GM04504 (cell line): ENCODE measurements at places on chromosomes 13 and 19.

DNA sequence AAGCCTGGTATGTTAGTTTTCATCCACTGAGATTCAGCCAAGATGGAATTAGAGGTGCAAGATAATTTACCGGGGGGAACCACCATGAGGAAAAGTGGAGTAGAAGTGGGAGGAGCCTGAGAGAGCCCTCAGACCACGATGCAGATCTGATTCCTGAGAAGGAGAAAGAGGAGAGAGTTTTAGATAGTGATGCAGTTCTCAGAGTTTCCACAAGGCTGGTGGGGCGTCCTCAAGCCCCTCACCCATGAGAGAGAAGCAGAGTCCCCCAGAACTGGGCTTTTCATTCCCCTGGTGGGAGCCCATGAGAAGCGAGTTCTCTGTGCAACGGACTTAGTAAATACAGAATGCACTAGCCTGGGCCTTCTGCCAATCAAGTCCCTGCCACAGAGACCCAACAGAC, 18.1 kb downstream of the CEACAM5 start:
- no peak for DNase-seq

DNA sequence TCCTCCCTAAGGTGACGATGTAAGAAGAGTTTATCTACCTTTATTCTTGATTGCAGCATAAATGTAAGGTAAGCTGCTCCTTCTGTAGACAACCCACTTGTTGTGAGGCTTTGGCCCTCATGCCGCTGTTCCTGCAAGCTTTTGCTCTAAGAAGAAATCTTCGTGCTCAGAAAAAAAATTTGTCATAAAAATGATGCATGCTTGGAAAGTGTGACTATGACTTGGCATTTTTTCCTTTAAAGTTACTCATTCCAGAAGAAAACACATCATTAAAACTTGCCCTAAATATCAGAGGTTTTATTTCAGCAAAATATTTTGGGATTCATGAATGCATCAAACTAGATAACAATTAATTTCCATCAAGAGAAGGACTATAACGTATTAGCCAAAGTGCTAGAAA, 39.8 kb downstream of the KCTD12 start:
- no peak for DNase-seq

DNA sequence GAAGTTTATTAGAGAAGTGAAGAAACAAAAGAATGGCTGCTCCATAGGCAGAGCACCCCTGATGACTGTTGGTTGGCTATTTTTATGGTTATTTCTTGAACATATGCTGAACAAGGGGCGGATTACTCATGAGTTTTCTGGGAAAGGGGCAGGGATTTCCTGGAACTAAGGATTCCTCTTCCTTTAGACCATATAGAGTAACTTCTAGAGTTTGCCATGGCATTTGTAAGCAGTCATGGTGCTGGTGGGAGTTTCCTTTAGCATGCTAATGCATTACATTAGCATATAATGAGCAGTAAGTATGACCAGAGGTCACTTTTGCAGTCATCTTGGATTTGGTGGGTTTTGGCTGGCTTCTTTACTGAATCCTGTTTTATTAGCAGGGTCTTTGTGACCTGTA, 38.7 kb upstream of the PCDH8 start:
- DNase-seq = no peak

GRCh38 chr19:33404506-33405253, 31.2 kb downstream of the CEBPG start:
- DNase-seq = no peak

GRCh38 chr19:11685676-11686650, 52.8 kb downstream of the ZNF823 start:
- no peak for DNase-seq

DNA sequence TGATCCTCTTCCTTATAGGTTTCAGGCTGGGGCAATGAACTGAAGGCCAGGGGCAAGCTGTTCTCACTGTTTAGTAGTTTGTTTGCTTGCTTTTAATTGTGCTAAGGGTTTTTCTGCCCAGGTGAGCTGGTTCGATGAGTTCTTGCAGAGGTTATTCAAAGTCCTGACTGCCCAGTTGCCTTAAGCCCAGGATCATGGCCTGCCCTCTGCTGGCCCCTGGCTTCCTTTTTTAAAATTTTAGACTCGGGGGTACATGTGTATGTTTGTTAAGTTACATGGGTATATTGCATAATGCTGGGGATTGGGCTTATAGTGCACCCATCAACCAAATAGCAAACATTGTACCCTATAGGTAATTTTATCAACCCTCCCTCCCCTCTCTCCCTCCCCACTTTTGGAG, 65.7 kb downstream of the ZNF536 start:
- no peak for DNase-seq

DNA sequence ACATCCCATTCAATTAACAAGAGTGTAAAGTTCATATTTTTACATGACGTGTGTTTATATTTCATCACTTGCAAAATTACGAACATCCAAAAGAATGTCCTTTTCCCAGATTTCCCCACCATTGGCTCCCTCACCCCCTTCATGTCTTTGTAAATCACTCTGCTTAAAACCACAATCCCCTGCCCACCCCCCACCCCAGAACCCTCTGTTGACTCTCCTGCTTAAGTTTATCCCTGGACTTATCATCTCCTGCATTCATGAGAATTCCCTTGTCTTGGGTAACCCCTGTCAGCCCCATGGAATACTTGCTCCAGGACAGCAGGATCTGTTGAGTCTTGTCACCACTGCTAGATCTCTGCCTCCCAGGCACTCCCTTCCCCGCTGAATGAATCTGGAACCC, 109.9 kb downstream of the COL4A1 start:
- DNase-seq = no peak

- no peak for DNase-seq
Observed at GRCh38 chr13:71751073-71751472, 115.9 kb downstream of the DACH1 start.

DNA sequence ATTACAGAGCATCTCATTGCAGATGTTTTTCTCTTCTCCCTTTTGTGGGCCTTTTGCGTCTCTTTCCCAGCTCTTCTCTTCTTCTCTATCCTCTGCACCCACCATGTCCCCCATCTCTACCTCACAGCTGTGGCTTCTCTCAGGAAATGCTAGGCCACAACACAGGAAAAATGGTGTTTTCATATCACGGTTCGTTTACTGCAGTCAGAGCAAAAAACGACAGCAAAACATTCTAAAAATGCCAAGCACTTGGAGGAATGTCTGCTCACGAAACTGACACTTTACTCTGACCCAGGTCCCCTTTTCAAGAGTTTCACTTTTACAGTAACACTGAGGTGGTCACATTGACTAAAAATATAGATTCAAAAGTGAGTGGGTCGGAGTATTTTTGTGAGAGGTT, 152.2 kb downstream of the DCT start:
- DNase-seq = no peak

DNA sequence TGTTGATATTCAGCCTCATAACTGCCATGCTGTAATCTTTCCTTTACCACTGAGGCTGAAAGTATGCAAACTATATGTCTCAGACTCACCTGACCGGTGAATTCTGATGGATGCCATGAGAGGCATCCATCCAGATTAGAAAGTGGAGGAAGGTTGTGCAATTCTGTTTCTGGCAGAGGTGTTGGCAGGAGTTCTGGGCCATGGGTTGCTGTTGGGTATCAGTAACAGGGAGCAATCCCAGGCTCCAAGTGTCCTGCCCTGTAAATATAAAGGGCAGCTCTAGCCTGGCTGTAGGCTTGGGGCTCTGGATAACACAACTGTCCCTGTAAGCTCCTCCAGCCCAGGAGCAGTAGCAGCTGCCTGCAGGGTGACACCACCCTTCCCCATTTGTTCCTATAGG, 77.4 kb upstream of the ABCC4 start:
- DNase-seq = no peak

- DNase-seq = peak; percentile 76
Observed at GRCh38 chr19:7293762-7294557, at the start of gene INSR. Gene INSR (minus strand): TSS chr19:7294414. CDS start chr19:7293891, 523 bp downstream.

GRCh38 chr13:39185326-39185725, 147.1 kb downstream of the NHLRC3 start:
- no peak for DNase-seq

DNA sequence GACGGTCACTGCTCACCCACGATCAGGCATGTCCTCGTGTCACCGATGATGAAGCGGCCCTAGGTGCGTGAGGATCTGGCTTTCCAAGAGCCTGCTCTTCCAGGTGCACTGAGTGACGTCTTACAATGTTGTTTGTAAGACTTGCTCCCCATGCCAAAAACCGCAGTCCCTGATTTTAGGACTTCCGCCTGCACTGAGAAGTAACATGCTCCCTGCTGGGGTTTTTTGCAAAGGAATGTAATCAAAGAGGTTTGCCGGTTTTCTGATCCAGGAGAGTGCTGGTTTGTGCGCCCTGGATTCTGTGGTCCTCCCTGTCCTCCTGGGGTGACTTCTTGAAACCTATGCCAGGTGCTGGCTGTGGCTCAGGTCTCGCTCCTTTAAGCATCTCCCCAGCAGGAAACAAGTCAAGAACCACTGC, 38.8 kb downstream of the MYO9B start:
- no peak for DNase-seq

DNA sequence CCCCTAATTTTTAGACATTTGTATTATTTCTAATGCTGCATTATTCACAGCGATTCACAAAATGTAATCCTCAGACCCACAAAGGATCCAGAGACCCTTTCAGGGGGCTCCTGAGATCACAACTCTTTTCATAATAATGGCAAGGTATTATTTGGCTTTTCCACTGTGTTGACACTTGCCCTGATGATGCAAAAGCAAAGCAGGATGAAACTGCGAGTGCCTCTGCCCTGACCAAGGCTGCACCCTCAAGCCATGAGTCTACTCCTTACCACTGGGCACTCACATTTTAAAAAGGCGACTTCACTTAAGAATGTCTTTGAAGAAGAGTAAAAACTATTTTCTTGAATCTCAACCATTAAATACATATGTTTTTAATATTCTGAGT, 11.4 kb downstream of the ELF1 start:
- DNase-seq = no peak

DNA sequence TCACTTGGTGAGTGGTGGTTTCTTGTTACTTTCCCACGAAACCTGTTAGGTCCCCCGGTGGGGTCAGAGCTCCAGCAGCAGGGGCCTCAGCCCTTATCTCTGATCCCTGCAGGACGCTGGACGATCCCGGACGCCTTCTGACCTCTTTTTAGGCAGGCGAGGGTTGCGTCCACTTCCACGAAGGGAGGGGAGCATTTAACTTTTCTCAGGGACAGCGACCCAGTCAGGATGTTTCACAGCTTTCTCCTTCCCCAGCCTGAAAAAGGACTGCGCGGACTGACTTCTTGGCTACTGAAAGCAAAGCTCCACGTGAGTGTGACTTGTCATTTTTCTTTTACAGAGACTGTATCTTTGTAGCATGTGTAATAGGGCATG, 692 bp downstream of the ZNF234 start:
- DNase-seq = no peak

DNA sequence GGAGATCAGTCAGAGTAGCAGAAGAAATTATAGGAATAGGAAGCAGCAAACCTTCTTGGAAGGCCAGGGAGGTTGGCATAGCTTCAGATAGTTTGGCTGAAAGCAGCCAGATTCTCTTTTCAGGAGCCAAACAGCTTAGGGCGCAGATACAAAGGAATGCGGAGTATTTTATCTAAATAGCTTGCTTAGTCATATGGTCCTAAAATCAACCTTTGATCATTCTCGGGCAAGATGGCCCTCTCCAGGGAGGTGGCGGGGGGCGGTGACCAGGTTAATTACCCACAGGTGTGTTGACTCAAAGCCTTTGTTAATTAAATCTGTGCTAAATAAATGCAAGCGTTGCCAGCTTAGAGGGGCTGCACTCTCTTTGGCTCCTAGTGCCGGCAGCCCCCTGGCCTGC, 12.5 kb upstream of the NCR1 start:
- no peak for DNase-seq

- no peak for DNase-seq
Observed at GRCh38 chr13:21402586-21403307, 56.4 kb downstream of the ZDHHC20 start.

DNA sequence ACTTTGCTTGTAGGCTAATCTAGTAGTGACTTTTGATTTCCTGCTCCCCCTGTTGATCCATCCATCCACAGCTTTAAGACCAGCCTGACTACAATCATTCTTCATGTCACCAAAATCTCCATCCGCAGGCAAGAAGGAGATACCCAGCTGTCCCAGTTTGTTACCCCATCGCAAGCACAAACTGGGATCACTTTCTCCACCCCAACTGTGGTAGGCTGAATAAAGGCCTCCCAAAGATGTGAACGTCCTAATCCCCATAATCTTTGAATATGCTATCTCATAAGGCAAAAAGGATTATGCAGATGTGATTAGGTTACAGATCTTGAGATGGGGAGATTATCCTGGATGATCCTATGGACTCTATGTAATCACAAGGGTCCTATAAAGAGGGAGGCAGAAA, 202.0 kb downstream of the ENOX1 start:
- no peak for DNase-seq

- no peak for DNase-seq
Observed at GRCh38 chr19:16637535-16637934, 9.5 kb upstream of the MED26 start.

GRCh38 chr19:18443831-18444230, 5.9 kb upstream of the ISYNA1 start:
- DNase-seq = no peak

- DNase-seq = no peak
Observed at GRCh38 chr13:91725646-91726045, 327.2 kb downstream of the GPC5 start.

DNA sequence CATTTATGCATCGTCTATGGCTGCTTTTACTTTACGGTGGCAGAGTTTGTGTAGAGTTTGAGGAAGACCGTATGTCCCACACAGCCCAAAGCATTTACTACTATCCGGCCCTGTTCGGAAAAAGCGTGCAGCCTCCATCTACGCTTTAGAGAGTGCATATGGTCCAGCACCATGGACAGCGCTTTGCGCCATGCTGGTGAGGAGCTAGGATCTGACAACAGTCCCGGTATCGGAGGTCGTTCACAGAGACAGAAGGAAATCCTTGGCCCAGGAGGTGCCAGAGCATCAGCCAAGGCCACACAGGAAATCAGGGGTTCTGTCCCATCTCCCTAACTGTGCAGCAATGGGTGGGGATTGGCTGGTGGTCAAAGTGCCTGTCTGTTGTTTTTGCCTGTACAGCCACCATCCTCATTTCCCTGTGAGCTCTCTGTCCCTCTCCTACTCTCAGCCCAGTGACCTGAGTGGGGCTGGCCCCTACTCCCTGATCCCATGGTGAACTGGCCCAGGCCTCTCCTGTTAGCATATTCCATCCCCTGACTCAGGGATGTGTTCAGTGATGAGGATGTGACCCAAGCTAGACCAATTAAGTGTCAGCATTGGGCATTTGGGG, 16.2 kb upstream of the PRODH2 start:
- peak; percentile 27 for DNase-seq

DNA sequence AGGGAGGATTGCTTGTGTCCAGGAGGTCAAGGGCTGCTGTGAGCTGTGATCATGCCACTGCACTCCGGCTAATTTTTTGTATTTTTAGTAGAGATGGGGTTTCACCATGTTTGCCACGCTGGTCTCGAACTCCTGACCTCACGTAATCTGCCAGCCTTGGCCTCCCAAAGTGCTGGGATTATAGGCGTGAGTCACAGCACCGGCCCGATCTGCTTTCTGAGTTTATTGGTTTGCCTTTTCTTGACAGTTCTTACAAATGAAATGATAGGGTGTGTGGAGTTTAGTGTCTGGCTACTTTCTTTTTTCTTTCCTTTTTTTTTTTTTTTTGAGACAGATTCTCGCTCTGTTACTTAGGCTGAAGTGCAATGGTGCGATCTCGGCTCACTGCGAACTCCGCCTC, 848 bp downstream of the C19orf44 start:
- no peak for DNase-seq
